ENCODE measurements at places on chromosomes 5 and 9.

- H3K36me3 ChIP-seq, result no peaks in the 10 kb centered on the region
- no peak overlapping the region for H3K4me3 ChIP-seq
- H3K27ac ChIP-seq, result no peak overlapping the region
These were observed 1.2 kb downstream of the TPPP start for GRCh38 chr5:691817-692528.

DNA sequence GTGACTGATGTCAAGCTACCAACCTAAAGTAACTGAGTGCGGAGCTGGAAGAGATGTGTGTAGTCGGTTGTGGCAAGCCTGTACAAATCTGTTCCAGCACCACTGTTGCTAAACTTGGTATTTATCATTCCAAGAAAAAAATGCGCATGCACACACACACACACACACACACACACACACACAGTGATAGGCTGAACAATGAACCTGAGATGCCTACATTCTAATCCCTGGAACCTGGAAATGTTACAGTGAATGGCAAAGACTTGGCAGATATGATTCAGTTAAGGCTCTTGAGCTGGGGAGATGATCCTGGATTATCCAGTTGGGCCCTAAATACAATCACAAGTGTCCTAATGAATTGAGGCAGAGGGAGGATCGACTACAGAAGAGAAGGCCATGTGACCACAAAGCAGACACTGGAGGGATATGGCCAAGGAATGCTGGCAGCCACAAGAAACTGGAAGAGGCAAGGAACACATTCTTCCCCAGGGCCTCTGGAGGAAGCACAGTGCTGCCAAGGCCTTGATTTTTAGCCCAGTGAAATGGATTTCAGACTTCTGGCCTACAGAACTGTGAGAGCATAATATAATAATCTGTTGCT lies 49.7 kb upstream of the LHFPL2 start:
- H3K27me3 ChIP-seq, result peaks cover 2% of the 10 kb centered on the region
- H3K4me1 ChIP-seq, result no peaks in the 10 kb centered on the region
- no peak for DNase-seq
- no peak overlapping the region for H3K4me3 ChIP-seq

DNA sequence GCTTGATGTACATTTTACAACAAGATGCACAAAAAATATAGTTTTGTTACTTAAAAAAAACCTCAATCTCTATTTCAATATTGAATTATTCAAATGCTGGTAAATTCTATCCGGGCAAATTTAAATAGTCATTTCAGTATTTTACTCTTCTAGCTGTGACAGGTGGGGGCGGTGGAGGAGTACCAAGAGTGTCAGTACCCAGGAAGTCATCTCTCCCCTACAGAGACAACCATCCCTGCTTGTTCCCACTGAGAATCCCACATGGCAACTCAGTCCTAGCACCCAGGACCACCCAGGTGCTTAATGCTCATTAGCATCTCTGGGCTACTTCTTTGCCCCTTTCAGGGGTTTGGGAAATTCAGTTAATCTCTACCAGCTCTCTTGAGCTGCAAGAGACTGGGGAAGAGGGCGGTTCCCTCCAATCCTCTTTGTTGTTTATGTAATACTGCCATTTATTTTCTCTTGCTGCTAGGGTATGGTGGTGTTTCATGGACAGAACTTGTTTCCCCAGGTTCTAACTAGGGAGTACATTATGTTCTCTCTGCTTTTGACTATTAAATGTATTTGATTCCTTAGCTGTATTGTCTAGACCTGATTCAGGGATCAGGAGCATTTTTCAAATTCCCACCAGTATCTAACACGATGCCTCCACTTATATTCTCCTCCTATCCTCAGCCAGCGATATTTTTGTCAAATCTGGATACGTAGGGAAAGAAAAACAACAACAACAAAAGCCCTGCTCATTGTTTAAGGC lies 122.5 kb downstream of the CDH18 start:
- DNase-seq, result no peak
- H3K36me3 ChIP-seq, result no peaks in the 10 kb centered on the region
- H3K27me3 ChIP-seq, result no peaks in the 10 kb centered on the region

- no peak overlapping the region for H3K4me3 ChIP-seq
- no peak for DNase-seq
- H3K27me3 ChIP-seq, result peaks cover 8% of the 10 kb centered on the region
- no peaks in the 10 kb centered on the region for H3K36me3 ChIP-seq
- H3K4me1 ChIP-seq, result no peaks in the 10 kb centered on the region
These were observed 222.4 kb upstream of the TBC1D2 start for GRCh38 chr9:98477884-98478283.

GRCh38 chr5:116842514-116842961 lies 267.9 kb upstream of the SEMA6A start:
- H3K36me3 ChIP-seq, result no peaks in the 10 kb centered on the region
- no peak overlapping the region for H3K27ac ChIP-seq
- H3K4me1 ChIP-seq, result no peaks in the 10 kb centered on the region
- no peaks in the 10 kb centered on the region for H3K27me3 ChIP-seq

- H3K4me3 ChIP-seq, result peak within 1 kb of the TSS; percentile 50
- H3K27me3 ChIP-seq, result peaks cover 52% of the 10 kb centered on the region
- H3K27ac ChIP-seq, result no peak within 1 kb of the TSS
- DNase-seq, result peak; percentile 21
These were observed at the start of gene SH3RF2 for GRCh38 chr5:145936401-145937131. Gene SH3RF2 (plus strand): TSS chr5:145936578. CDS start chr5:145937929, 1,351 bp downstream.

DNA sequence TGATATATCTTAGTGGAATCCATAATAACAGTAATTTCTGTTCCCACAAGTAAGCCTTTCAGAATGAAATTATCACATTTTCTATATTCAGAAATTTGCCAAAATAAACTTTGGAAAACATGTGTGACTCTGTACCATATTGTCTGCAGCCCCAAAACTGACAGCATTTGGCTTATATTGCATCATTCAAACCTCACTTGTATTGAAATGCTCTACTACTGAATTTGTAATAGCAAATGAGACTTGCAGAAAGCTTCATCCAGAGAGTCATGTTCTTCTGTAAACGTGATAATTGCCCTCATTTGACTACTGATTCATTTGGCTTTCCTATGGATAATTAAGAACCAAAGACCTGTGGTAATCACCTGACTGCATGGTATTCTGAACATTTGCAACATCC lies 1249.5 kb upstream of the CDH18 start:
- no peak for DNase-seq
- H3K27ac ChIP-seq, result no peak overlapping the region
- H3K27me3 ChIP-seq, result no peaks in the 10 kb centered on the region
- H3K4me1 ChIP-seq, result no peaks in the 10 kb centered on the region

GRCh38 chr9:15268317-15268716 lies 38.7 kb downstream of the TTC39B start:
- H3K4me3 ChIP-seq, result no peak overlapping the region
- DNase-seq, result no peak
- H3K27me3 ChIP-seq, result no peaks in the 10 kb centered on the region
- H3K27ac ChIP-seq, result peak overlapping the region; percentile 33

DNA sequence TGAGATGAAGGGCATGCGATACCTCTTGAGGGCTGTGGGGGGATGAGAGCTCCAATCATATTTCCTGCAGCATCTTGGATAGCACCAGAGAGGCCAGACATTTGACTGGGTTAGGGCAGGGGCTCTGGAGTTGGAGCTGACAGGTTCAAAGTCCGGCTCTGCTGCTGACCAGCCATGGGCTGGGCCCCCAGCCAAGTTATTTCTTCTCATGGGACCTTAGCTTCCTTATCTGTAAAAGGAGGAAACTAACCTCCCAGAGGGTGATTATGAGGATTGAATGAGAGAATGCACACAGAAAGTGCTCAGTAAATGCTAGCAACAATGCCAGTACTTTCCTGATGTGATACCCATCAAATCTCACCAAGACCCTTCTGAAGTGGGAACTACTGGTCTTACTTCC lies 65.2 kb upstream of the SLC25A51 start:
- H3K4me3 ChIP-seq, result no peak overlapping the region
- no peak overlapping the region for H3K27ac ChIP-seq
- H3K4me1 ChIP-seq, result peaks cover 26% of the 10 kb centered on the region
- H3K27me3 ChIP-seq, result peaks cover 2% of the 10 kb centered on the region

- H3K4me3 ChIP-seq, result no peak overlapping the region
- peaks cover 4% of the 10 kb centered on the region for H3K4me1 ChIP-seq
- H3K27ac ChIP-seq, result no peak overlapping the region
- no peaks in the 10 kb centered on the region for H3K36me3 ChIP-seq
These were observed 98.9 kb upstream of the PHYKPL start for GRCh38 chr5:178331491-178331996.

GRCh38 chr5:96659170-96659569 lies 3.0 kb upstream of the CAST start:
- peaks cover 58% of the 10 kb centered on the region for H3K4me1 ChIP-seq
- H3K27me3 ChIP-seq, result peaks cover 22% of the 10 kb centered on the region
- DNase-seq, result no peak

- no peaks in the 10 kb centered on the region for H3K4me1 ChIP-seq
- no peak overlapping the region for H3K4me3 ChIP-seq
- H3K36me3 ChIP-seq, result peaks cover 4% of the 10 kb centered on the region
- no peak overlapping the region for H3K27ac ChIP-seq
These were observed 234.1 kb downstream of the AP3B1 start for GRCh38 chr5:78060421-78060820.

DNA sequence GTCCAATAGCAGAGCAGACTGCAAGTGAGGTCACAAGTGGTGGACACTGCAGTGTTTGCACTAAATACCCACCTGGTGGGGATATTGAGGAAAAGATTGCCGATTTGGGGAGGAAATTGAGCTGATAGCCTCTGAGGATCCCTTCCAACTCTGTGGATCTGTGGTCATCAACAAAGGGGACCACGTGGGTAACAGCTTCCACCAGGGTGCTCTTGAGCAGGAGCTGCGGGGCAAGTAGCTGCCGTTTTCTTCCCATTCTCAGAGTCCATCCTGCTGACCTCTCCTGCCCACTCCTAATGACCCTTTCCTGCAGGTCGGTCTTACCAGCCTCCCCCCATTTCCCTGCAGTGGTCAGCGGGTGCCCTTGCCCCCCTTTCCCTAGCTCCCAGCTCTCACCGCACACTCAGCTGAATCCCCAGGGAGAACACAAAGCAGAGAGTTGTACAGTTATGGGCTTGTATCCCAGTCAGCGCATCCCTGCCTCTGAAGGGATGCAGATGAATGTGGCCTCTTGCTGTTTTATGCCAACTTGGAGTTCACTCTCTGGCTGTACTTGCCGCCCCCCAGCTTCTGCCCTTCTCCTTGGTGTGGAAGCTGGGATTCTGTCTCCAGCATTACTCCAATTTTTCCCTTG lies 18.0 kb downstream of the DAPK1 start:
- H3K27me3 ChIP-seq, result peaks cover 8% of the 10 kb centered on the region
- no peaks in the 10 kb centered on the region for H3K36me3 ChIP-seq
- H3K4me1 ChIP-seq, result peaks cover 14% of the 10 kb centered on the region

DNA sequence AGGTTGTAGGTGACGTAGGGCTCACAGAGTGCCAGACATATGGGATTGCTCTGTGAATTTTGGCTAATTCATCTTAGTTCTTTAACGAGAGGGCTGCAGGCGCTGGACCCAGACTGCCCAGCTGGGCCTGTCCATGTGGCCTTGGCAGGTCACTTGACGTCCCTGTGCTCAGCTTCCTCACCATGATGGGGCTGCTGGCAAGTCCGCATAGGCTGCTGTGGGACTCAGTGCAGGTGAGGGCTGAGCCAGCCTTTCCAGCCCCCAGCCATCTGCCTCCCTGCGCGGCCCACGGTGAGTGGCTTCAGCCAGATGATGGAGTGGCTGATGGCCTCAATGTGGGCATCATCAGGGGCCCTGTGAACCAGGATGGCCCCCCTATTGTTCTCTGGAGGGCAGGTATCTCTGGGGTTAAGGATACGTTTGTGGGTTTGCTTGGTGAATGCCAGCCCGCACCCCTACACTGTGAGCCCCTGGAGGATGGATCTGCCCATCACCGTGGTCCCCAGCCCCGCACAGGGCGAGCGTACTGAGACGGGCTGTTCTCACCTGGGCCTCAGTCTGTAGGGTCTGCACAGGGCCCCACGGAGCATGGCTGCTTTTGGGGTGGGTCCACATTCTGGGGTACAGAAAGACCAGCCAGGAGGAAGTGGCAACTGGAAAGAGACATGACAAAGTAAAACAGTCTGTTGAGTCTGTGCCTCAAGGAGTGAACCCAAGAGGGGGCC lies 3.7 kb downstream of the CARD19 start:
- no peak for DNase-seq
- H3K36me3 ChIP-seq, result peaks cover 23% of the 10 kb centered on the region
- peaks cover 60% of the 10 kb centered on the region for H3K4me1 ChIP-seq
- H3K27me3 ChIP-seq, result no peaks in the 10 kb centered on the region
- peak overlapping the region; percentile 43 for H3K27ac ChIP-seq
- no peak overlapping the region for H3K4me3 ChIP-seq

- H3K27ac ChIP-seq, result no peak overlapping the region
- no peak overlapping the region for H3K4me3 ChIP-seq
- peaks cover 17% of the 10 kb centered on the region for H3K27me3 ChIP-seq
- no peaks in the 10 kb centered on the region for H3K36me3 ChIP-seq
- DNase-seq, result no peak
- H3K4me1 ChIP-seq, result no peaks in the 10 kb centered on the region
These were observed 163.4 kb downstream of the FGF18 start for GRCh38 chr5:171582849-171583248.

GRCh38 chr9:35757226-35757891 lies 3.3 kb upstream of the MSMP start:
- DNase-seq, result peak; percentile 36
- H3K4me3 ChIP-seq, result peak overlapping the region; percentile 97
- H3K36me3 ChIP-seq, result peaks cover 10% of the 10 kb centered on the region
- peak overlapping the region; percentile 95 for H3K27ac ChIP-seq

DNA sequence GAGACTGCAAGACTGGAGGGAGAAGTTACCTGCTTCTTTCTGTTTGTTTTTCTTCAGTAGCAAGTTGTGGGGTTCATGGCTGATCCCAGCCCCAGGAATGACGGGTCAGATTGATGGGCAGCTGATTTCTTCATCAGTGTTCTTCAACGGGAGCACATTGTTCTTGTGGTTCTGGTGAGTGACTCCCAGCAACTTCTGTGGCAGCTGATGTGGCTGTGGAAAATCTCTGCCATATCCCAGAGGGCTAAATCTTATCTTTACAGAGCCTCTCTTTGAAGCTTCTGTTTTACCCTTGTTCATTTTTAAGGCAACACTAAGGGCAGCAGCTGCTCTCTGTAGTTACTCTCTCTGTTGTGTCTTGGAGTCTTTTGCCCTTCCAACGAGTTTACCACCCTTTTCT lies 710.3 kb downstream of the PRELID2 start:
- no peaks in the 10 kb centered on the region for H3K27me3 ChIP-seq
- H3K36me3 ChIP-seq, result no peaks in the 10 kb centered on the region
- no peak for DNase-seq

DNA sequence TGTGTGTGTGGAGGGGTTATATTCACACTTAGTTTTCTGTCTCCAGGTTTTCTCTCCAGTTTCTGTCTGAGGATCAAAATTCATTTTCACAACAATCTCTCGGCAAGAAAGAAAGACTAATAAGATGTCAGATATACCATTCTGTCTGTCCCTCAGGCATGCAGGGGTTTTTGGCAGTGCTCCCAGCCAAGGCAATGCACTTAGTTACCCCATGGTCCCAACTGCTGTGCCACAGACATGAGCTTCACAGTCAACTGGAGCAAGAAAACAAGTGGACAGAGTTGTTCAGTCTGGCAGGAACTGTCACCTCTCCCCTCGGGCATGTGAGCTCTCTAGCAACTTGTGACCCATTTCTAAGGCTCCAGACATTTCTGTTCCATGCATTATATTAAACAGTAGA lies 101.7 kb upstream of the LHFPL2 start:
- no peak overlapping the region for H3K27ac ChIP-seq
- H3K4me3 ChIP-seq, result no peak overlapping the region
- H3K27me3 ChIP-seq, result no peaks in the 10 kb centered on the region
- H3K36me3 ChIP-seq, result no peaks in the 10 kb centered on the region

GRCh38 chr5:111427762-111428161 lies 84.6 kb downstream of the STARD4 start:
- peaks cover 12% of the 10 kb centered on the region for H3K4me1 ChIP-seq
- DNase-seq, result no peak
- peaks cover 19% of the 10 kb centered on the region for H3K36me3 ChIP-seq
- no peak overlapping the region for H3K4me3 ChIP-seq
- no peak overlapping the region for H3K27ac ChIP-seq
- H3K27me3 ChIP-seq, result no peaks in the 10 kb centered on the region
